ENCODE measurements at places on chromosomes 6 and 20.

DNA sequence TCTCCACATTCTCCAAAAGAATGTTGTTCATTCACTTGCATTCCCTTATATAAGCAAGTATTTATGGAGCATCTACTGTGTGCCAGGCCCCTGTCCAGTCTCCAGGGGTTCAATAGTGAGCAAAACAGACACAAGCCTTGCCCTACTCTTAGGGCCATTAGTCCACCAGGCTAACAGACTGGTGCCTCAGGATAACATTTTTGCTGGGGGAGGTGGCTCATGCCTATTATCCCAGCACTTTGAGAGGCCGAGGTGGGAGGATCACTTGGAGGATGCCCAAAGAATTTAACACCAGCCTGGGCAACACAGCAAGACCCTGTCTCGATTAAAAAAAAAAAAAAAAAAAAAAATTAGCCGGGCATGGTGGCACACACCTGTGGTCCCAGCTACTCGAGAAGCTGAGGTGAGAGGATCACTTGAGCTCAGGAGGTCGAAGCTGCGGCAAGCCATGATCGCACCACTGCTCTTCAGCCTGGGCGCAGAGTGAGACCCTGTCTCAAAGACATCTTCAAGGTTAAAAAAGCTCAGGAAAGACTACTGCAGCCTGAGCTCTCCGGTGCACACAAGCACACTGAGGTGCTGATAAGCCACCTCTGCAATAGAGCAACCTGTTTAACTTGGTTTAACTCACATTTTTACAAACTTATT, 19.9 kb downstream of the CAPN11 start:
- peak; percentile 26 for DNase-seq

- DNase-seq: no peak
Measured at GRCh38 chr6:128259029-128259724, 261.2 kb downstream of the PTPRK start.

DNA sequence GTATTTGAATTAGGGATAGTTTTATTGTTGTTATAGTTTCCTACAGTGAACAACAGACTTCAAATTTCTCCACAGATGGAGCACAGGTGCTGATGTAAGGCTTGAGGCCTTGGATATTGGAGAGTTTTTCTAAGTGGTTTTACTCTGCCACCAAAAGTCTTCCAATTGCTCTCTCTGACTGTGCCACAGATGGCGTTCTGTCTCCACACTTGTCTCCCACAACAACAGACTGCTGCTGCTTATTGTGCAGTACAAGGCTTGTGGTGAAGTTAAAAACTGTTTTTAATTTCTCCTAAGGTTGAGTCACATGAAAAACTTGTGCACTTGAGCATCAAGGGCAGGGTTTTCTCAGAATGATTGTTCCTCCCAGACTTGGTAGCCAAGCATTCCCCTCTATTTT, 460.9 kb upstream of the KHDRBS2 start:
- no peak for DNase-seq

- DNase-seq: no peak
Measured at GRCh38 chr6:35152067-35152707, 11.0 kb upstream of the TCP11 start.

DNA sequence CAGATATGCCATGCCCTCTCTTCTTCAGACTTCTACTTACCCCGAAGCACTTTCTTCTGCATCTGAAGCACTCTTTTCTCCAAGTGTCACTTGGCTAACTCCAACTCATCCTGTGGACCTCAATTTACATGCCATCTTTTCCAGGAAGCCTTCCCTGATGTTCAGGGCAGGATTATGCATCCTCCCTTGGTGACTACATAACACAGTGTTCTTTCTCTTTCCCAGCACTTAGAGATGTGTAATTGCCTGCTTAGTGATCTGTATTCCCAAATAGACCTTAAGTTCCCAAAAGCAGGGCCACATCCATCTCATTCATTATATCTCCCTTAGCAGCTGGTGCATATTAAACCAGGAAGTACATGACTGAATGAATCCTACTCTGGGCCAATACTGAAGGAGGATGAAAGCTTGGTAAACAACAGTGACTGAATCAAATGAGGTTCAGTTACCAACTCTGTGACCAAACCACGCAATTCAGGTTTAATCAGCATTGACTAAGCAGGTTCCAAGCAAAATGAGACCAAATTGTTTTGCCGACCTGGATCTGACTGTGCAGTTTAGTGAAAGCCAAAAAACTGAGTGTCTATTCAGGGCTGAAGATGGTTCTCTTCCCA, 121.4 kb upstream of the TCF21 start:
- DNase-seq: no peak

DNA sequence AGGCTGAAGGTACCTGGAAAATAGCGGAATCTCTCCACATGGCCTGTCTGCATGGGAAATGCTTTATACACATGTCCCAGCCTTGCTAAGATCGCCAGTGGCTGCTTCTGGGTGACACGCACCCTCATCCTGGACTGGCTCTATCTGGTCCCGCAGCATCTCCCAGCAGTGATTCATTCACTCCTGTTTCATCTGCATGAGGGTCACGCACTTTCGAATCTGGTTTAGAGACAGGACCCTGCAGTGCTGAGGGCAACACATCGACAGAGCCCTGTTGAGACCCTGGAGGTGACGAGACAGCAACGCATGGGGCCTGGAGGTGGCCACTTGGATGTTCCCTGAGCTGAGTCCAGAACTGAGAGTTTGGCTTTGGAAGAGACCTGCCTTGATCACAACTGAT, 136.5 kb downstream of the SMOC2 start:
- no peak for DNase-seq

- no peak for DNase-seq
Measured at GRCh38 chr6:131014080-131014776, 48.8 kb downstream of the EPB41L2 start.

- no peak for DNase-seq
Measured at GRCh38 chr6:42104804-42105125, 37.7 kb downstream of the C6orf132 start.

DNA sequence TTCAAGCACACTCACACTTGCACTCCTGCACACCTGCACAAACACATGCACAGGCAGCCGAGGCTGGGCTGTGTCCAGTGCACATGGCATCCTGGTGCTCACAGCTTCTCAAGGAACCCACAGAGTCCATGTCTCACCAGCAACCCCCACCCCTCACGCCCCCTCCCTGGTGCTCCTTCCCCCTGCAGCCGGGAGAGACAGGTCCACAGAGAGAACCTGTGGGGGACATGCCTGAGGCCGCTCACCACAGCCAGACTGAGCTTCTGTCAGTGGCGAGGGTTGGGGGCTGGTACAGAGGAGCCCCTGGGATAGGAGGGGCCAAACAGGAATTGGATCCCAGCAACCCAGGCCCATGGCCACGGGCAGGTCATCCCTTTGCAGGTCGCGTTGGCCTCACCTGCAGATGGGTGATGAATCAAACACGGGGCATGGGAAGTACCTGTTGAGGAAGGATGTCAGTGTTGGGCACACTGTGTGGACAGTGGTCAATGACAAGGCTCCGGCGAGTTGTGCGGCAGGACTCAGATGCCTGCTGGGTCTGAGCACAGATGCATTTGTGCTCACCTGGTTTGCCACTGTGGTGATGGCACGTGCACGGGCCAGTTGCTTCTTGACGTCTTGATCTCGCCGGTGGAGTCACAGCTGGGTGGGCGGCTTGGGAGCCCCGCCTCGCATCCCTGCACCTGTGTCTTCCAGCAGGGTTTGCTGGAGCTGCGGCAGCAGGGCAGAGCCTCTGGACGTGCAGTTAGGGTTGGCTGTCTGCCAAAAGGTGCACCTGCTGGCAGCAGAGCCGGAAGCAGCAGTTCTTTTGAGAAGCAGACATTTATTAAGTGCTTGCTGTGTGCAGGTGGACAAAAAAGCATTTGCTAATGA, 113.0 kb downstream of the ERMARD start:
- no peak for DNase-seq

DNA sequence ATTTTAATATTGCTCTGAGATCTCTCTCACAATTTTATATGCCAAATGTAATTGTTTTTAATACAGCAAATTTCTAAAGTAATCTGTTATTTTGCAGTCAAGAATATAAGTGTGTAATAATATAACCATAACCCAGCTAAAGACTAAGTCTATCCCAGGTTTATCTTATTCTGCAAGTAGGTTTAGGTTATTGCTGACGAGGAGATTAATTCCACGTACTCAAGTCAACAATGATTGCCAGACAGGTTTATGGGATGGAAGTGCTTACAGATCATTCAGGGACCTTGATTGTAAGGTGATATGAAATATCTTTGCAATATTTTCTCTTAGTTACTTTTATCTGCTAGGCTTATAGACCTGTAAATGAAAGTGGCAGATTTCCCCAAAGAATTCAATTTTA, 698.3 kb downstream of the HDGFL1 start:
- DNase-seq: no peak

GRCh38 chr6:88983532-88983931, 20.1 kb upstream of the RNGTT start:
- DNase-seq: peak; percentile 31

- peak; percentile 25 for DNase-seq
Measured at GRCh38 chr6:21022343-21023107, 488.3 kb downstream of the CDKAL1 start.

DNA sequence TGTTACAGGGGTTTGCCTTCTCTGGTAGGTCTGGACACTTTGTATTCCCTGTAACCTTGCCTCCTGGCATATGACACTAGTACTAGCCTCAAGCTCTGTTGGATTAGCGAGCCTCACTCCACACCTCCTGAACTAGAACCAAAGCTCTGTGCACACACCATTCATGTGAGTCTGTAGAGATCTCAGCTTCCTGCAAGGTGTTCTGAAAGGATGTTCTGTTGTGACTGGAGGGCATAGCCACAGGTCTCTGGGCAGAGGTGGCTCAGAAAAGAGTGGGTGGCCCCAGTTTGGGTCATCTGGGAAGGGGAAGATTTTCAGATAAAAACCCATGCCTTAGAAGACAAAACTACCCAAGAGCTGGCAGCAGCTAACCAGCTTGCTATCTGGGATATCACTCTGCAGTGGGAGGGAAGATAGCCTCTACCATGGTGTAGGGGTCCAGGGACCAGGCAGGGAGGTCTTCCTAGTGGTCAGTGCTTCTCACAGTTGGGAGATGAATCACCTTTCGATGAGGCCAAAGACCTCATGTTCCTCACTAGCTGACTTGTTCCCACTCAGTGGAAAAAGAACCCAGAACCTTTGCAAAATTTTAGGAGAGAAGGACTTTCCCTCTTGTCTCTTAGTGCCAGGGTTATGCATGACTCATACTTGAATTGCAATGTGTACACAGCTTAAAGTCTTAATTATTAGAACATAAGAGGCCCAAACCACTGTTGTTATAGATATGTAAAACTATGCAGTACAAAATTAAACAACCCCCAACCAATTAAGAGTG, 41.4 kb downstream of the HLA-F start:
- DNase-seq: no peak

GRCh38 chr6:156767603-156768467, 9.3 kb upstream of the ARID1B start:
- DNase-seq: peak; percentile 48

- peak; percentile 97 for DNase-seq
Measured at GRCh38 chr6:52352239-52353018, 9.5 kb upstream of the PAQR8 start.

- DNase-seq: peak; percentile 82
Measured at GRCh38 chr6:32906539-32906938, 34.3 kb downstream of the HLA-DMB start.

- no peak for DNase-seq
Measured at GRCh38 chr6:34146021-34146782, at the start of gene GRM4. TSS of gene GRM4 (minus strand) at chr6:34146087. CDS start at chr6:34133496, 12,591 bp downstream.

DNA sequence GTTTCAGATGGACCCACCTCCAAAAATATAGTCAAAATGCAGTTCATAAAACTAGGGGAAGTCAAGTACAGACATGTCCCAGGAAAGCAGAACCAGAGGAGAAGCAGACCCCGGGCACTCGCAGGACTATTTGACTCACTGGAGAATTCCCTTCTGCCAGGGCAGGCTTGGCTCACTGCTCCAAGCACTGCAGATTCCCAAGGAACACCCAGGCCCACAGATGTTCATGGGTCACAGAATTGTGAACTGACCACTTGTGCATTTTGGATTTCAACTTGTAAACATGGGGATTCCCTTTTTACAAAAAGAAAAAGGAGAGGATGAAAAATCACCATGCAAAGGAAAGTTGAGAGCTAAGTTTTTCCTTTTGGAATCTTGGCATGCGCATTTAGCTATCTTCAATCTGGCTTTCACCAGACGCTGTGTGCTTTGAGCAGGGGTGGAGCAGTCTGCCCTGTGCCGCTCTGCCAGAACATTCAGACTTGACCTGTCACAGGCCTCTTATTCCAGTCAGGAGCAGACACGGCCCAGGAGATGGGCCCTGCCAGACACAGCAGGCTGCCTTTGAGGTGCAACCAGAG, 237.5 kb upstream of the TAB2 start:
- DNase-seq: peak; percentile 32

DNA sequence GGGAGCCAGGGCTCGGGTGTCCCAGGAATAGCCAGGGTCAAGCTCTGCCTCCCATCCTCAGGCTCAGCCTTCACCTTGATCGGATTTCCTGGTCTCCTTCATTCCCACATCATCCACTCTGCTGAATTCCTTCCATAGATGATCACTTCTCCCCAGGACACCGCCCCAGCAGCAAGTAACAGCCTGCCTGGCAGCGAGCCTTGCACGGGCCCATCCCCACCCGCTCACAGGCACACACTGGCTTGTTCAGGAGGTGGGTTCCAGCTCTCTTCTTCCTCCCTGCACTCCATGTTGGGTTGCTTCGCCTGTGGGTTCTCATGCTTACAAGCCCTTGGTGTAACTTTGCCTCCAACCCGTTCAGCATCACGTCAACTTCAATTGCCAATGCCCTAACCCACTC, 113.0 kb upstream of the IYD start:
- peak; percentile 22 for DNase-seq

DNA sequence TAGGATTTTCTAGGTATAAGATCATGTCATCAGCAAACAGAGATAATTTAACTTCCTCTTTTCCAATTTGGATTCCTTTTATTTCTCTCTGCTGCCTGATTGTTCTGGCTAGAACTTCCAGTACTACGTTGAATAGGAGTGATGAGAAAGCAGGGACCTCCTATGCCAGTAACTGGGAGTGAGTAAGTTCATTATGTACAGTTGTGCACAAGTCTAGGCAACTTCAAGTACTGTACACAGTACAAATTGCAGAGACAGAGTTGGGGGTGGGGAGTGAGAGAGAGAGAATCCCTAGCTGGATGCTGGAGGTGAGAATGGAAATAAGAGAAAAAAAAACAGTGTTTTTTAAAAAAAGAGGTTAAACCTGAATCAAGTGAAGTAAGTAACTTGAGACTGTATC, 210.2 kb downstream of the MMUT start:
- DNase-seq: no peak

DNA sequence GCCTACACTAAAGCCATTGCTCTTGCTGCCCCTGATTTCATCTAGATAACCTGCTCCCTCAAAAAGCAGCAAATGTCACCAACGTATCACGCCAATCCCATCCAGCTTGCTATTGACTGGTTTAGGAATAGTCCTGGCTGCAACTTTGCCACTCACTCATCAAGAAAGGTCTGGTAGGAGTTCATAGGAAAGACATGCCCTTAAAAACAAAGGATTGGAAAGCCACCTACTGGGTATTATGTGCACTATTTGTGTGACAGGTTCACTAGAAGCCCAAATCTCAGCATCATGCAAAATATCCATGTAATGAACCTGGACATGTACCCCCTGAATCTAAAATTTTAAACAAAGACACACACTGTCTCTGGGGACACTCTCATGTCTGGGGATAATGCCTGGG, 170.4 kb upstream of the COL21A1 start:
- no peak for DNase-seq
